Metanephros (tissue), 2 donors: ENCODE measurements at places on chromosomes 6 and 20. TPM values are rescaled to one million over a fixed set of nuclear protein-coding genes. Genes with fewer than 3 reads are reported as not detected.

The SLC22A7 gene
- total RNA-seq, result 0.18 TPM

The CAPN11 gene
- total RNA-seq, result 0.35 TPM

The RSPO3 gene
- 10.8 TPM for total RNA-seq

The BHLHE23 gene
- not detected for total RNA-seq

The GJE1 gene
- total RNA-seq, result not detected

The SCRT2 gene
- not detected for total RNA-seq

The PRPH2 gene
- total RNA-seq, result 3.9 TPM

The RAB44 gene
- total RNA-seq, result 1.5 TPM

The TUBE1 gene
- total RNA-seq, result 38.4 TPM

The BTNL2 gene
- not detected for total RNA-seq

The C6orf163 gene
- 6.2 TPM for total RNA-seq

The EYA4 gene
- total RNA-seq, result 27.3 TPM
